Ovary (tissue), 10 donors: ENCODE measurements at places on chromosomes 4 and X. TPM values are rescaled to one million over a fixed set of nuclear protein-coding genes. Genes with fewer than 3 reads are reported as not detected.

- DNase-seq, result no peak
Observed at GRCh38 chr4:185411849-185412248, 13.9 kb downstream of the UFSP2 start.

GRCh38 chr4:24578364-24578763, 6.0 kb downstream of the DHX15 start:
- no peak for DNase-seq

The ADH7 gene
- not detected for total RNA-seq

DNA sequence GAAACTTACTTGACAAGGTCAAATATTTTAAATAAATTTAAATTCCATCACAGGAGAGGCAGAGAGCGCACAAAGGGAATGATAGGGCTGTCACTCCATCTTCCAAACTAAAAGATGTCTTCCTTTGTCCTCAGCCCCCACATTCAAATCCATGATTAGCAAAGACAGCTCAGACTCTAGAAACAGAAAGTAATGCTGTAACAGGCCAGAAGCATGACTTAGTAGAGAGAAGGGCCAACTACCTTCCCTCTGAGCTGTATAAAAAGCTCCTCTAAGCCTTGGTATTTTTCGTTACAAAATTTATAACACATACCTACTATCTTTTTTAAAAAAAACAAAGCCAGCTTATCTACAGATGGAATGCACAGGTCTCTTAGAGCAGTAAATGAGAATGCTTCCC, 207.4 kb downstream of the MAPK10 start:
- no peak for DNase-seq

The IQCM gene
- not detected for total RNA-seq

DNA sequence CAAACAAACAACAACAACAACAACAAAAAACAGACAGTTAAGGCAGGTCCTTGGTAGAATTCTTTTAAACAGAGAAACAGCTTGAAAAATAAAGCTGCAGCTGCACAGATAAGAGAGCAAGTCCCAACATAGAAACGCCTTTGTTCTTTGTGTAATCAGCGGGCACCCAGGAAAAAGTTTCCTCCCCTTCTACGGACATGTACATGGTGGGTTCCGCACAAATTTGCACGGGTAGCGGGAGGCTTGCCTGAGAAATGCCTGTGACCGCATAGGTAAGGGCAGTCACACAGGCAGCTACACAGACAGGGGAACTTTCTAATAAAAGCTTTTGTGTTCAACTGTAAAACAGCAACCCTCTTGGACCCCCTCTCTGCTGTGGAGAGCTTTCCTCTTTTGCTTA, 25.7 kb upstream of the CT47A1 start:
- DNase-seq, result no peak

The USP17L19 gene
- not detected for total RNA-seq

DNA sequence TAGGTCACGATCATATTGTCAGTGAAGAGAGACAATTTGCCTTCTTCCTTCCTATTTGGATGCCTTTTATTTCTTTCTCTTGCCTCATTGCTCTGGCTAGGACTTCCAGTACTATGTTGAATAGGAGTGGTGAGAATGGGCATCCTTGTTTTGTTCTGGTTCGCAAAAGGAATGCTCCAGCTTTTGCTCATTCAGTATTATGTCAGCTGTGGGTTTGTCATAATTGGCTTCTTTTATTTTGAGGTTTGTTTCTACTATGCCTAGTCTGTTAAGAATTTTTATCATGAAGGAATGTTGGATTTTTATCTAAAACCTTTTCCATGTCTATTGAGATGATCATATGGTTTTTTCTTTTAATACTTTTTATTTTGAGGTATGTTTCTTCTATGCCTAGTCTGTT, 152.3 kb upstream of the MAD2L1 start:
- no peak for DNase-seq

- no peak for DNase-seq
Observed at GRCh38 chr4:89753601-89754066, 83.3 kb downstream of the SNCA start.

DNA sequence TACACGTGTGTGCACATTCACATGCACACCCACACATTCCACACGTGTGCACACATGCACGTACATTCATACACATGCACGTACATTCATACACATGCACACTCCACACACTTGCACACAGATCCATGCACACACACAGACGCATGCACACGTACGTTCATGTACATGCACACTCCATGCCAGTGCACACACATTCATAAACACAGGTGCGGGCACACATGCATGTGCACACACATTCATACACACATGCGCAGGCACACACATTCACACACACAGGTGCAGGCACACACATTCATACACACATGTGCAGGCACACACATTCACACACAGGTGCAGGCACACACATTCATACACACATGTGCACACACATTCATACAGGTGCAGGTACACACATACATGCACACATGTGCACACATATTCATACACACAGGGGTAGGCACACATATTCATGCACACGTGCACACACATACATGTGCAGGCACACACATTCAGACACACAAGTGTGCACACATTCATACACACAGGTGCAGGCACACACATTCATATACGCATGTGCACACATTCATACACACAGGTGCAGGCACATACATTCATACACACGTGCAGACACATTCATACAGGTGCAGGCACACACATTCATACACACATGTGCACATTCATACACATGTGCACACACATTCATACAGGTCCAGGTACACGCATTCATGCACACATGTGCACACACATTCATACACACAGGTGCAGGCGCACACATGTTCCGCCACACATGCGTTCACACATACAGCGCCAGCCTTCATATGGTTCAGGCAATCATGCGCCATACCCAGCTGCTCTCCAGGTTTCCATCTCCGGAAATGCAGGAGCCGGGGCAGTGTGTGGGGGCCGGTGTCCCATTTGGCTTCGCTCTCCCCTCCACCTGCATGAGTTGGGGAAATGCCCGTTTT, 124.8 kb downstream of the HMX1 start:
- DNase-seq, result no peak

DNA sequence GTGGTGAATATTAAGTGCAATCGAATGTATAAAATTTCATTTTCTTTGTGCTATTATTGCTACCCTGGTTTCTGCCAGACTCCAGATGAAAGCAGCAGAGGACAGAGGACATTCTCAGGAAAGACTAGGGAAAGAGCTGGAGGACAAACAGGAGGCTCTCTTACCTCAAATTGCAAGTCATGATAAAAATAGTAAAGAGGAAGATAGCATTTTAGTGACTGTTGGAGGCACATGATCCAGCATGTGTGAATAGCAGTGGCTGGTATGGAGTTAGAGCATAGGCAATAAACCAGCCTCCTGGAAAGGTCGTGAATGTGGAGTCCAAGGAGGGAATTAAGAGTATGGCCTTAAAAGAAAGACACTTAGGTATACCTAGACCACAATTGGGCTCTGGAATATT, 1040.0 kb downstream of the STPG2 start:
- DNase-seq, result no peak

DNA sequence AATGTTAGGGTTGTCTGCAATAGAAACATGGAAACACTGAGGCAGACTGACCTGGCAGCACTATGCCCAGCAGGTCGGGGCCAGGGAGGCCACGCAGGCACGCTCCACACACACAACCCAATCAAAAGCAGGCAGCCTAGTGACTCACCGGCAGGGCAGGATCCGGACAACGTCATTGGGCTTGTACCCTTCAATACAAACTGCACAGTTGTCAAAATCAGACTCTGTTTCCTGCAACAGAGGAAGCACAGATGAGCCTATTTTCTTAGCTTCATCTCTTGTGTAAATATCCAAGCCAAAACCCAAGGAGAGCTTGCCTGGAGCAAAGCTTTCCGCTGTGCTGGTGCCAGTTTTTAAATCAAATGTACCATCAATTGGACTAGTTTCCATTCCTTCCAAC, 185.8 kb downstream of the RNF150 start:
- no peak for DNase-seq

DNA sequence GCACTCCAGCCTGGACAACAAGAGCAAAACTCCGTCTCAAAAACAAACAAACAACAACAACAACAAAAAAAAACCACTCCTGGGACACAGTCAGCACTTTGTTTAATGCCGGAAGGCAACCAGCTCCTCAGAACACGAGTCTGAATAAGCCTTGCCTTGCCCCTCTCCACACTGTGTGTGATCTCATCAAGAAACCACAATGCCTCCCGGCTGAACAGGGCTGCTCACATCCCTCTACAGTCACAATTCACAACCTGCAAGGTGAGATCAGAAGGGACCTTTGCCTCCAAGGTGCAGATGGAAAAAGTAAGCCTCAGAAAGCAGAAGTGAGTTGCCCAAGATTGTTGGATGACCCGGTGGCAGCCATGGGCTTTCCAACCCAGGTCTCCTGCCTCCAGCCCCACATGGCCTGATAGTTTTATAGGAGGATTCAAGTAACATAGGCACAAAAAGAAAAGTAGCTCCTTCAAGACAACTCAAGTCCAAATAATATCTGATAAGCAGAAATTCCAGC, 80.8 kb downstream of the JAKMIP1 start:
- no peak for DNase-seq

- no peak for DNase-seq
Observed at GRCh38 chr4:152101556-152102435, 341.0 kb upstream of the GATB start.

The SAGE1 gene
- total RNA-seq, result not detected

GRCh38 chr4:72067051-72067450, 35.3 kb downstream of the NPFFR2 start:
- DNase-seq, result no peak

The FRAS1 gene
- 5.3 TPM for total RNA-seq

- DNase-seq, result no peak
Observed at GRCh38 chr4:79917246-79917645, 155.8 kb downstream of the ANTXR2 start.

- DNase-seq, result no peak
Observed at GRCh38 chr4:151855747-151856146, 94.9 kb upstream of the GATB start.

DNA sequence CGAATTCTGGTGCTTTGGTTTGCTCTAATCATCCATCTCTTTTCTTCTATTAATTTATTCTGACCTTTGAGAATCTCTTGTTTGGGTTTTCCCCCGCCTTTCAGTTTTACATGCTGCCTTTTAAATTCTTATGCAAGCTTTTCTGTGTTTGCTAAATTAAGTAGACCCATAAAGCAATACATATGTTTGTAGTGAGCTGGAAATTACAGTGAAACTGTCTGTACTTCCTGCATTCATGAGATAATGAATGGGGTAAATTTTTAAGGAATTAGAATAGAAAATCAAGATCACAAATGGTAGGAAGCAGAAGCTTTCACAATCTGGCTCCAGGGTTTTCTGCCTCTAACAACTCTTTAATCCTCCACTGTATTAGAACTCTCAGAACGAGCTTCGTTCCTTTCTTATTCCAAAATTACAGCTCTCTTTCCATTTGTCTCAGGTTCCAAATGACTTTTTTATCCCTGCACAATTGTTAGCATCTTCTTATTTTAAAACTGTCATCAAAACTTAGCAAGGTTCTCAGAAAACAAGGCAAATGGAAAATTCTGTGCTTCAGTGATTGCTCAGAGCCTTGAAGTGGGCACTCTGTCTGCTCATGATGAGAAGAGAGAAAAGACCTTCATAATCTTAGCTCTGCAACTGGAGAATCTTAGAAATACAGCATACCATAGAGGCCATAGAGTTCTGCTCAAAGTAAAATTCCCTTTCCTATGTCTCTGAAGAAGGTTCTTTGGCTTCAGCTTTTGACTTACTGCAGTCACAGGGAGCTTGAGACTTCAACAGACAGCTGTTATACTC, 108.2 kb downstream of the EGF start:
- no peak for DNase-seq

DNA sequence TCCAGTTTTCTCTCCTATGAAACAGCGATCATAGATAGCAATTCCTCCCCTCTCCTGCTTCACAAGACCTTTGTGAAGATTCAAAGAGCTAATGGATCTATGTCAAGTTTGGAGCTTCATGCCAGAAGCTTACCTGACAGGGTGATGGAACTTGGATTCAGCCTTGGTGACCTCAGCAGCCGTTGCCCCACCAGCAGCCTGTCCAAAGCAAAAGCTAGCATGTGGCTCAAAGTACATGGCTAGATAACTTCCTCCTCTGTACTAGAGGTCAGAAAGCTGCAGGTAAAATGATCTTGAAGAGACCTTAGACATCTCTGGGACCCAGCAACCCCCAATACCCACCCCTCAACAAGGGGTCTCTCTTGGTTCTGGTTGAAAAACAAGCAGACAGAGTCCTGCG, 1.8 kb downstream of the RIPPLY1 start:
- DNase-seq, result no peak

The ZMAT1 gene
- 11.6 TPM for total RNA-seq

The ZNF711 gene
- total RNA-seq, result 5.8 TPM
